Stimulated activated CD8-positive, alpha-beta memory T cell treated with anti-CD3 and anti-CD28 coated beads, Interleukin-15, amount 100 ng/mL, for 24 hours (primary cell): ENCODE measurements at places on chromosomes 5 and 9.

DNA sequence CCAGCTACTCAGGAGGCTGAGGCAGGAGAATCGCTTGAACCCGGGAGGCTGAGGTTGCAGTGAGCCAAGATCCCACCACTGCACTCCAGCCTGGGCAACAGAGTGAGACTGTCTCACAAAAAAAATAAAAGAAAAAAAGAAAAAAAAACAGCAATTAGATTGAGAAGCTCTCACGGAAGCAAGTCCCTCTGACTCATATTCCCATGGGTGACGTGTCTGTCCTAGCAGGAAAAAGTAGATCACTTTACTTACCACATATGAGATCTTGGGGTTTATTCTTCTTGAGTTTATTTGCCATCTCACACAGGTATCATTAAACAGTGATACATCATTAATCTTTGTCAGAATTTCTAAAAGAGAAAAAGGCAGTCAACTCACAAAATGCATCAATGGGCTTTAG, 62.6 kb downstream of the SUSD1 start:
- DNase-seq, result no peak

- no peak for DNase-seq
These were observed 54.3 kb upstream of the ZSWIM6 start for GRCh38 chr5:61277781-61278180.

DNA sequence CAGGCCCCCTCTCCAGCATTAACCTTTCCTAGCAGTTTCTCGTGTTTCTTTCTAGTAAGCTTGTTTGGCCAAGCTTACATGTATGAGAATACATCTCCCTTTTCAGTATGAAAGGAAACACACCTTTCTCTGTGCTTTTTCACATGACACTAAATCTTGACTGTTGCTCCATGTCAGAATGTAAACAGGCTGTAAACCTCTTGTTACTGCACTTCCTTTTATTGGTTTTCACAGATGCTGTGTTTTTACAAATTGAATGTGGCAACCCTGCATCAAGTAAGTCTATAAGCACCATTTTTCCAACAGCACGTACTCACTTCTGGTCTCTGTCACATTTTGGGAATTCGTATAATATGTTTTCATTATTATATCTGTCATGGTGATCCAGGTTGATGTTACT, 2.2 kb upstream of the CANX start:
- no peak for DNase-seq

- DNase-seq, result no peak
These were observed 18.8 kb upstream of the FCN1 start for GRCh38 chr9:134936346-134937163.

GRCh38 chr9:135228345-135228982, 141.0 kb downstream of the OLFM1 start:
- no peak for DNase-seq

DNA sequence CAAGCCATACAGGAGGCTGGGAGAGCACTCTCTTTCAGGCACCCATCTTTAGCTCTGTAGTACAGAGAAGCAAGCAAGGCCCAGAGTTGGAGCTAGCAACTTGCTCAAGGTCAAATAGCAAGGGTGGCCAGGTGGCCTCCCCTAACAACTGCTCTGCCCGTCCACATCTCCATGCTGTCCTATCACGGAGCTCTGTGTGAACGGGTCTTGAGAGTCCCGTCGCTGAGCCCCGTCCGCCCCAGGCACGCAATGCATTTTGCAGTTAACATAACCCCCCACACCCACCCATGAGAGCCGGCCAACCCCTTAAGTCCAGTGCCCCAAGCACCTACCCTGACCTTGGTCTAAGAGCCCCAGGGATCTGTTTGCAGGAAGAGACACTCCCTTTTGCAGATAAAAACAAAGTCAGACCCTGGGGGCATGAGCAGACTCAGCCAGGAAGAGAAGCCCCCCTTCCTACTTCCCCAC, 1.5 kb downstream of the RNF44 start:
- no peak for DNase-seq

DNA sequence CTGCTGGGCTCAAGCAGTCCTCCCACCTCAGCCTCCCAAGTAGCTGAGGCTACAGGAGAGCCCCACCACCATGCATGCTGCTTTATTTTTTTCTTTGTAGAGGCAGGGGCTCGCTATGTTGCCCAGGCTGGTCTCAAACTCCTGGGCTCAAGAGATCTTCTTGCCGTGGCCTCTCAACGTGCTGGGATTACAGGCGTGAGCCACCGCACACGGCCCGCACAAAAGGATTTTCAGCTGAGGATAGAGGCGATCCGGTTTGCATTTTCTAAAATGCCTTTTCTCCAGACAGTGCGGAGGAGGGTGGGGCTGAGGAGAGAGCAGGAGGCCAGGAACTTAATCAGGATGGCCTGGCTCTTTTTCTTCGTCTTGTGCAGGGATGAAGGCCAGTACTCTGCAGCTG, 6.9 kb downstream of the HRH2 start:
- no peak for DNase-seq

DNA sequence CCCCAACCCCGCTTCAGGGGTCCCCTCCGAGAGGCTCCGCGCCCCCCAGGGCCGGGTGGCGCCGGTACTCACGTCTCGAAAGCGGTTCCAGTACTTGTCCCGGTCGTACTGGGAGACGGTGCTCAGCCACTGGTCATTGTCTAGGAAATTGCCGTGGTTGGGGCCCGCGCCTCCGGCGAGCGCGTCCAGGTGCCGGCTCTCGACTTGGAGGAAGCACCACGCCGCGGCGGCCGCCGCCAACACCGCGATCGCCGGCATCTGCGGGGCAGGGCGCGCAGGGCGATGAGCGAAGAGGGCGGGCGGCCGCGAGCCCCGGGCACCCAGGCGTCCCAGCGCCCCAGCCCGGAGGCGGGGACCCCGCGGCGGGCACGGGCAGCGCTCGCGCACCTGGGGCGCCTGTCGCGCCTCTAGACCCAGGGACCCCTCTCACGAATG, 808 bp downstream of the SPOCK1 start:
- no peak for DNase-seq

DNA sequence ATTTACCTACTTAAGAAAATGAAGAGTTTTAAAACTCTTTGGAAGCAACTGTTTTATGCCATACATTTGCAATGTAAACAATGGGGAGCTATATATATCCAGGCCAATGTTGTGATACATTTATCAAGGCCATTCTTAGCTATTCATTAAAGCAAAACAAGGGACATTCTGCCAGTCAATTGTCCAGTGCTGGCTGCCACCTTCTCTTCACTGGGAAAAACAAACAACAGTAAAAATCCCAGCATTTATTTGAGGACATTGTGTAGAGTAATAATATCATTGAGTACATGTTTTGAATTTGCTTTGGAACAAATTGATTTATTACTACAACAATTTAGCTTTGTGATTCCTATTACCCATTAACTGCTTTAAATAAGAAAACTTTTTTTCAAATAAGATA, 1107.4 kb downstream of the DTWD2 start:
- DNase-seq, result no peak

DNA sequence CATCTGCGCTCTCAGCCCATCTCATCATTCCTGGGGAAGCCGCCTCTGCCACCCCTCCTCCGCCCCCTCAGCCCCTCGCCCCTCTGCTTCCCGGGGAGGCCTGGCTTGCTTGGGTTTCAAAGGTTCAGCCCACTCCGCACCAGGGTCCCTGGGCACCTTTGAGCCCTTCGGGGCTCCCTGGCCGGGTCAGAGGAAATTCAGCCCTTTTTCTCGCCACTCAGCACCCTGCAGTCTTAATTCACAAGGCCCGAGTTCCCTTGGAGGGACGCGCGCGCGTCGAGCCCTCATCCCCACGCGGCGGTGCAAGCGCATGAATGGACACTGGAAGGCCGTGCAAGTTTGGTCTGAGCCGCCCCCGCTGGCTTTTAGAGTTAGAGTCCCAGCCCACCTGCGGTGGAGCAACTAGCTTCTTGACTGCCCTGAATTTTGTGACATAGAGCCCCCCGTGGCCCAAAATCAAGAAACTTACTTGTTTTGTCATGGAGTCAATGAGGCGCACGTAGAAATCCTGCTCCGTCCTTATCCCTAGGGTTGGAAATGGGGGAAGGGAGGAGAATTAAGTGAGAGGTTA, 4.5 kb downstream of the EBF1 start:
- DNase-seq, result no peak

GRCh38 chr5:64637144-64637543, 53.2 kb upstream of the SHISAL2B start:
- DNase-seq, result no peak

DNA sequence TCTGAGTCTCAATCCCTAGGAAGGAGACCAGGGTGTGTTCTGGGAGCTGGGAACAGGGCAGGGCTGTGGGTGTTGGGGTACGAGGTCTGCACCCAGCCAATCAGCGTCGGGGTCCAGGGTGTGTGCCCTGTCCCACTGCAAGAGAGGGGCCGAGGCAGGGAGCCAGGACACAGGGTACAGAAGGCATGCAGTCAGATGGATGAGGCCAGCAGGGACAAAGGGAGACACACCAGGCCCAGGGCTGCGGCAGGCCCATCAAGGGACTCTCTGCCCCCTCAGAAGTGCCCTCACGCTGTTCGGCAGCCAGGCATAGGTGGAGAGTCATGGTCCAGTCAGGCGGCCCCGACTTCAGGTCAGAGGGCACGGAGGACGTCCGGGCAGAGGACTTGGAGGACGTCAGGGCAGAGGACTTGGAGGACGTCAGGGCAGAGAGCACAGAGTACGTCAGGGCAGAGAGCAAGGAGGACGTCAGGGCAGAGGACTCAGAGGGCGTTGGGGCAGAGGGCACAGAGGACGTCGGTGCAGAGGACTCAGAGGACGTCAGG, 28.8 kb upstream of the ADAMTS2 start:
- DNase-seq, result no peak

- no peak for DNase-seq
These were observed 28.8 kb downstream of the MLLT3 start for GRCh38 chr9:20593537-20593936.

DNA sequence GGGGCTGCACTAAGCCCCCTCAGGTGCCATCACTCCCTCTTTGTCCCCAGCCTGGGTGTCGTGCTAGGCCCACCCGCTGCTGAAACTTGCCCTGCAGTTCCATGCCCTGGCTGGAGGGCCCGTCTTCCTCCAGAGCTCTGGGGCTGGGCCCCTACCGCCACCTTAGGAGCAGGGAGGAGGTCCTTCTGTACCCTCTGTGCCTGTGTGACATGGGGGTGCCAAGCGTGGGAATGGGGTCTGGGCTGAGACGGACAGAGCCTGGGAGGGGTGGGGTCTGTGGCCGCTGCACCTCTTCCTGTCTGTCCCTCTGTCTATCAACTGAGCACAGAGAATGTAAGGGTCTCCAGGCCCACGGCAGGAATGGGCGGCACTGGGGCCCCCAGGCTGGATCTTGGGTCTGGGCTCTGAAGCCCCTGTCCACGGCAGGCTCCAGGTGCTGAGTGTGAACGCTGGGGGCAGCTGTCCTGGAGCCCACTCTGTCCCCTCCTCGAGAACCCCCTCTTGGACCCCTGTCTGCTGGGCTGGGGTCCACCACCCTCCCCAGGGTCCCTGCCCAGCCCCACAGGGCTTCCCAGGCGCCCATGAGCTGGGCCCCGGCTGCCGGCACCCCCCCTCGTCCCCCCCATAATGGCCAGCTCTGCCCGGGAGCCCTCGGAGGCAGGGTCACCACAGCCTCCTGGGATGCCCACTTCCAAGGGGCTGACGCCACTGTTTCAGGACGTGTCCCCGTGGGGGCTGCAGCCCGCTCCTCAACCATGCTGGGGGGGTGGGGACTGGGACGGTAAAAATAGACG, 15.8 kb upstream of the NRARP start:
- no peak for DNase-seq

GRCh38 chr5:132458226-132458560, 32.4 kb downstream of the IRF1 start:
- DNase-seq, result no peak

DNA sequence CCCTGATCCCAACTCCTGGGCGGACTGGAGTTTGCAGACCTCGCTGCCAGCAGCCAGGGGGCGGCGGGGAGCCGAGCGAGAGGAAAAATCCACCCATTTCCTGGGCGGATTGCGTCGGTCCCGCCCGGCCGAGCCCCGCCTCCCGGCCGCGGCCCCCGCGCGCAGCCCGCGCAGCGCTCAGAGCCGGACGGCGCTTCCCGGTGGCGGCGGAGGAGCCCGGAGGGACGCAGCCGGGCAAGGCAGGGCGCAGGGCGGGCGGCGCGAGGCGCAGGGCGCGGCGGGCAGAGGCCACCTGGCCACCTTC, at the start of gene OLFM1:
Gene OLFM1 (plus strand): TSS at position 180 of the 304 bp plus-strand sequence. CDS start 322 bp downstream, outside the sequence.
- no peak for DNase-seq

GRCh38 chr9:104911032-104911607, 16.8 kb downstream of the ABCA1 start:
- no peak for DNase-seq

DNA sequence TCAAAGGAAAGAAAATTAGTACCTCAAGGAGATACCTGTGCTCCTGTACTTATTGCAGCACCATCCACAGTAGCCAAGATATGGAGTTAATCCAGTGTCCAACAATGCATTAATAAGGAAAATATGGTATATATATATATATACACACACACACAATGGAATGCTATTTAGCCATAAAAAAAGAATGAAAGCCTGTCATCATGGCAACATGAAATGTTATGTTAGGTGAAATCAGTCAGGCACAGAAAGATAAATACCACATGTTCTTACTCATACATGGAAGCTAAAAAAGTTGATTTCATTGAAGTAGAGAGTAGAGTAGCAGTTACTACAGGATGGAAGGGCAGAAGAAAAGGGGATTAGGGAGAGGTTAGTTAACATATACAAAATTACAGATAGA, 601.5 kb downstream of the ANXA1 start:
- no peak for DNase-seq

- no peak for DNase-seq
These were observed 86.8 kb downstream of the SLC24A2 start for GRCh38 chr9:19701991-19702390.

GRCh38 chr5:112312295-112313275, 106.5 kb downstream of the EPB41L4A start:
- DNase-seq, result no peak

- DNase-seq, result no peak
These were observed 47.7 kb downstream of the SH3TC2 start for GRCh38 chr5:149015126-149015525.

DNA sequence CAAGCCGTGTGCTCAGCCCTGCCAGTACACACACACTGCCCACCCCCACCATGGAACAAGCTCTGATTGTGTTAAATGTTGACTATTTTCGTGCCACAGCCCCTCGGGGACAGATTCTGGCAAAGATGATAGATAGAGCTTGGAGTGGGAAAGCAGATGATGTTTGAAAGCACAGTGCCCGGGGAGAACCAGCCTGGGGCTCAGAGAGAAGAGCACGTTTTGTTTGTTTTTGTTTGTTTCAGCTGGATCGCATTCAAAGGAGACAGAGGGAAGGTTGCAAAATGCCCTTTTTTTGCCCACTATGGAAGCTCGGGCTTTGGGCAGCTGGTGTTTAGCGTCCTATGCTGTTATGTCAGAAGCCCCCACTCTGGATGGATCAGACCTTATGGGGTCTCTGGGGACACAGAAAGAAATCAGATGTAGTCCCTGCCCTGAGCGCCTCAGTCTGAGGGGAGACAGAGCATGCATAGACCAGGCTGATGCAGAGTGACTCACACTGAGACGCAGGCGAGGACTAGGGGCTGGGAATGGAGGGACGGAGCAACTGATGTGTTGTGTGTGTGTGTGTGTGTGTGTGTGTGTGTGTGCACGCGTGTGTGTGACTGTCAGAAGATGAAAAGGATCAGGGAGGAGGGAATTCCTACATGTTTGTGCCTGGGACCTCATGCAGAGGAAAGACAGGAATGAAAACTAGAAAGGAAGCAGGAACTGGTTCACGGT, 229.7 kb downstream of the MELK start:
- DNase-seq, result no peak

- no peak for DNase-seq
These were observed 37.5 kb downstream of the ACTBL2 start for GRCh38 chr5:57445006-57445704.
